ENCODE measurements at places on chromosomes 16 and 17.

DNA sequence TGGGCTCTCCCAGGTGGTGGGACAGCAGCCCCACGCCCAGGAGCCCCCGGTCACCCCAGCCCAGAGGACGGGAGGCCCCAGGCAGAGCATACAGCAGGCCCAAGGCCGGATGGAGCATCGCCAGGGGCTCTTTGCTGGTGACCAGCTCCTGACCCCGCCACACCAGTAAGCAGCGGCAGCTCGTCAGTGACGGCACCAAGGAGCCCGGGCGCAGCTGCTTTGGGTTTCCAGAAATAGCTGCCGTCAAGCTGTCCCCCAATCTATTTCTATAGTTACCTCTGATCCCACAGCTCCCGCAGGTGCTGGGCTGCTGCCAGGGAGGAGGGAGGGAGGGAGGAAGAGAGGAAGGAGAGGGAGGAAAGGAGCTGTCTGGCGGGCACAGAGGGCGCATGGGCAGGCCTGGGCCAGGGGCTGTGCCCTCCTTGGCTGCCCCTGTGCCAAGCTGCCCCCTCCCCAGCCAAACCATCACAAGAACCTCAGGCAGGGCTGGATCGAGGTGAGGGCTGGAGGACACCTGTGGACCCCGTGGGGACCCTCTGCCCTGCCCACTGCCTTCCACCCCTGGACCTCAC lies 10.8 kb upstream of the RASD1 start:
- no peak for DNase-seq

DNA sequence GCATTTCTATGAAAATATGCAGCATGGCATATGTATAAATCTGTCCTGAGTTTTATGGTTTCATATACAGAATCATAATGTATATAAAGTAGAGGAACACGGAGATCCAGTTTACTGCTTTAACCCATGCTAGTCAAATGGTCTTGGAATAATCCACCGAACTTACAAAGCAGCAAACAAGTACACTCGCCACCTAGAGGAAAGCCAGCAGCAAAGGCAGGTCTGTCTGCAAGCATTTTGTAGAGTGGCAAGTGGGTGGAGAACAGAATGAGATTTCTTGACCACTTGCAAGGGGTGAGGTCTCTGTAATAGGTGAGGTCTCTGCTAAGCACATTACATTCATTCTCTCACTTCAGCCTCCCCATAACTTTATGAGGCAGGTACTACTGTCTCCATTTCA lies 308.3 kb downstream of the CA10 start:
- no peak for DNase-seq

- DNase-seq = peak; percentile 42
These were observed 19.9 kb upstream of the RAB11FIP4 start for GRCh38 chr17:31371511-31372097.

DNA sequence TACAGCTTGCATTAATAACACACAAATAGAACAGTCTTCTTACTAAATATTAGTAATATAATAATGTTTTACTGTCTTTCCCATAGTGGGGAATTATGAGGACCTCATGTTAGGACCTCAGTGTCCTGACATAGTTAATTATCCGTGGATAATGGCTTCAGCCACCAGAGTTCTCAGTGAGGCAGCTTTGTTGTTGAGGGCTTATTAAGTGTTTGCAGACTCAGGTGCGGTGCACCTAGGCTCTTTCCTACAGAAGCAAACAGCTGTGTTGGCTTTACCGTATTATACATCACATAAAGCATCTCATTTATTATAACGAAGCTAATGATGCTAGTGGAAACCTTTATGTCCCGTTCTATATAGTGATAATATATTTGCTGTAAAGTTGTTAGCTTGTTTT lies 246.7 kb downstream of the FTO start:
- no peak for DNase-seq

DNA sequence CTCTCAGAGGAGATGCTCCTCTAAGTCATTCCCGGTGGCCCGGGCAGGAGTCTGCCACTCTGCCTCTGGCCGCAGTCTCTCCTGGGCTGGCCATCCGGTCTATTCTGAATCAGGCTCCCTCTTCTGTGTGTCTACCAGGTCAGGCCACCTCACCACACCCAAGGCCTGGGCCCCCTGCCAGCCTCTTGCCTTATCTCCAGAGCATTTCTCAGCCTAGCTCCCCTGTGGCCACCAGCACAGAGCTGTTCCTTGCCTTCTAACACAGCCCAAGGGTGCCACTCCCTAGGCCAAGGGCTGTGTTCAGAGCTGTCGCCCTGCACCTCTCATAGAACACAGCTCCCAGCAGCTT lies 55.3 kb downstream of the MYO18A start:
- DNase-seq = peak; percentile 44

- no peak for DNase-seq
These were observed 53.5 kb downstream of the TIMM22 start for GRCh38 chr17:1050246-1050995.

GRCh38 chr16:1543085-1543896 lies 9.8 kb downstream of the TMEM204 start:
- DNase-seq = peak; percentile 77

- DNase-seq = no peak
These were observed 44.7 kb downstream of the SKAP1 start for GRCh38 chr17:48385319-48385718.

DNA sequence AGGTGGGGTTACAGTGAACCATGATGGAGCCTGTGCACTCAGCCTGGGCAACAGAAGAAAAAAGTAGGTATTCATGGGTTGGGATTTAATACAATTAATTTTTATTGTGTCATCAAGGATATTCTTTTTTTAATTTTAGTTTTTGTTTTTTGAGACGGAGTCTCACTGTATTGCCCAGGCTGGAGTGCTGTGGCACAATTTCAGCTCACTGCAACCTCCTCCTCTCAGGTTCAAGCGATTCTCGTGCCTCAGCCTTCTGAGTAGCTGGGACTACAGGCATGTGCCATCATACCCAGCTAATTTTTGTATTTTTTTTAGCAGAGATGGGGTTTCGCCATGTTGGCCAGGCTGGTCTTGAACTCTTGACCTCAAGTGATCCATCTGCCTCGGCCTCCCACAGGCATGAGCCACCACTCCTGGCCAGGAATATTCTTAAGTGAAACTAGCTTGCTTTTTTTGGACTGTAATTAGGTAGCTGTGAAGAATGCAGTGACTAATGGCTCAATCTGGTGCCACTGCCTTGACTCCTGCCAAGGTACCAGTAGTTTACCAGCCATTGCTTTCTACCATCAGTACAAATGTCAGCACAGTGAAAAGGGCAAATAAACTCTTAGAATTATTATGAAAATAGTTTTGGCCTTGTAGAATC lies 4.8 kb downstream of the PPM1D start:
- peak; percentile 72 for DNase-seq

GRCh38 chr17:17152385-17152784 lies 53.7 kb downstream of the PLD6 start:
- DNase-seq = peak; percentile 70

GRCh38 chr17:46053911-46054534 lies 55.0 kb downstream of the STH start:
- no peak for DNase-seq
